NCI-H187 treated with DMSO at 0.1 percent for 48 hours (cell line): ENCODE measurements at places on chromosomes 7 and 10.

GRCh38 chr10:24603333-24603732, 120.4 kb downstream of the ARHGAP21 start:
- no peak for DNase-seq

DNA sequence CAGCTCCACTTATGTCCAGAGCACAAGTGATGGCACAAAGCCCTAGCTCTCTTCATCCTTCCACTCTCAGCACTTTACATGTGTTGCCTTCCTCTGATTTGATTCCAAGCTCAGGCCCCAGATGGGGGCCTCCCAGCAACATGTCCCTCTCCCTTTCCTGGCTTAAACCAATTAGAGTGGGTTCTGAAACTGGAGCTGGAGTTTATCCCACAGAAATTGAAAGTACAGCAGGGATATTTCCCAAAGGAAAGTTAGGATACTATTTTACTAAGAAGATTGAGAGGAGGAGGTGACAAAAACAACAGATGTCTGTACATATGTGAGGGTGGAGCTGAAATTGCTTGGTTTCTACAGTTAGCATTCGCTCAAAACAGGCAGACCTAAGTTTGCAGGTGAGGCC, 724.6 kb downstream of the AUTS2 start:
- DNase-seq, result no peak

GRCh38 chr7:44398953-44399574, 73.7 kb upstream of the CAMK2B start:
- peak; percentile 75 for DNase-seq

DNA sequence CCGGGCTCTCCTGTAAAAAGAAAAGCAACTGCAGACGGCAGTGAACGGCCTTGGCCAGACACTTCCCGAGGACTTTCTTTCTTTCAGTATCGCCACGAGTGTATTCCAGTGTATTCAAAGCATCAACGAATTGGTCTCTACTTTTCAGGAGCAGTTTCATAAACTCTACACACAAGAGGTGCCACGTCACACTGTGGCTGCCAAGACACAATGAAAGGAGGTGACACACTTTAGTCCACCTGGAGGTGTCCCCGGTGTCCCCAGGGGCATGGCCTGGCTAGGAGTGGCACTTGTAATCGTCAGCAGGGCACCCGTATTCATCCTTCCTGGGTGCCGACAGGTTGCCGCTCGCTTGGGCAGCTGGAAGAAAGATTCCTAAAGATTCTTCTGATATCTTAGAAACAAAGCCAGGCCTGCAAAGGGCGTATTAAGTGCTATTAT, 5.0 kb downstream of the TNS3 start:
- no peak for DNase-seq

- no peak for DNase-seq
Measured at GRCh38 chr10:47458466-47459154, 25.3 kb downstream of the ANXA8 start.

- no peak for DNase-seq
Measured at GRCh38 chr7:88140947-88141346, 78.9 kb downstream of the SRI start.

- no peak for DNase-seq
Measured at GRCh38 chr10:87643920-87644319, 15.8 kb upstream of the PAPSS2 start.
